SW480 (cell line): ENCODE measurements at places on chromosomes 12 and 14.
A peak's percentile ranks its signal among the peaks of the same experiment; 100 is the strongest.

DNA sequence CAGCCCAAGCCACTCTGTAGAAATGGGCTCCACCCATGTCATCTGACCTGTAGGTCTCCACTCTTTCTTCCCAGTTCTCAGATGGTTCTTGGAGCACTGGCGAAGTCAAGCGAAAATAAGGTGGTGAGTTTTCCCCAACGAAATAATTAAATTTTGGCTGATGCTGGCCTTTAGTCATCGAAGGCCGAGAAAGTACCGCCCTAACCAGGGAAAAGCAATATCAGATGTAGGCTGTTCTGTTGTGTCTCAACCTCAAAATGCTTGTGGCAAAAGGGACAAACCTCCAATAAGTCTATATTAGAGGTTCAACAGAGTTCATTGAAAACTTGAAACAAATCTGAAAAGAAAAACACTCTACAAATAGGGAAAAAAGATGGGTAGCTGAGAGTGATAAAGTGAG, 48.6 kb upstream of the BCAT1 start:
- no peak for DNase-seq

DNA sequence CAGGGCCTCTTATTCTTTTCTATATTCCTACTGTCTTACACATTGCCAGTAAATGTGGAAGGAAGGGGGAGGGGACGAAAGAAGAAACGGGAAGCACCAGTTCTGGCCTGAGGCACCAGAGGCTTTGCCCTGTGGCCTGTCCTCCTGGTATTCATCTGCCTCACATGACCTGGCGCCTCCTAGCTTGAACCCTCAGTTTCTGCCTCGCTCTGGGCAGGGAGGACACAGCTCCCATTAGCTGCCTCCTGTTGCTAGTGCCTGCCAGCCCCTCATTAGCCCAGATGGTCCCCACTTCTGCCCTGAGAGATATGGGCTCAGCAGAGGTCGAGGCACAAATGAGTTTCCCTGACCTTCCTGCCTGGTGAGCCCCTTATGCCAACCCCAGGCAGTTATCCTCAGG, 3.0 kb upstream of the PLEKHG6 start:
- DNase-seq: no peak

- peak; percentile 26 for DNase-seq
These were observed at the start of gene PRICKLE1 for GRCh38 chr12:42589465-42590329. Gene PRICKLE1 (minus strand): TSS chr12:42589746. CDS start chr12:42472516, 117,230 bp downstream.

DNA sequence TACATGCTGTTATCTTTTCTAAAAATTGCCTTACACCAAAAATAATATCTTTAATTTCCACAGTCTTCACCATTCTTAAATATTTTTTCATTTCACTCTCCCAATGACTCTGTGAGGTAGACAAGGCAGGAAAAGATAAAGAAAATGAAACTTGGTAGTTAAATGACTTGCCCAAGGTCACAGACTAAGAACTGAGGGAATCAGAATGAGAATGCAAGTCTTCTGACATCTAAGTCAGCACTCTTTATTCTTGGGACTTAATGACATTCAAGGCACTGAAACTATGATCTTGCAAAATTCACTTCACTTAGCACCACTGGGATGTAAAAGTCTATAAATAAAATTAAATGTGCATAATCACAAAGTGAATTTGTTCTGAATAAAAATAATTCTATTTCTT, 104.5 kb downstream of the SLC2A13 start:
- DNase-seq: no peak

DNA sequence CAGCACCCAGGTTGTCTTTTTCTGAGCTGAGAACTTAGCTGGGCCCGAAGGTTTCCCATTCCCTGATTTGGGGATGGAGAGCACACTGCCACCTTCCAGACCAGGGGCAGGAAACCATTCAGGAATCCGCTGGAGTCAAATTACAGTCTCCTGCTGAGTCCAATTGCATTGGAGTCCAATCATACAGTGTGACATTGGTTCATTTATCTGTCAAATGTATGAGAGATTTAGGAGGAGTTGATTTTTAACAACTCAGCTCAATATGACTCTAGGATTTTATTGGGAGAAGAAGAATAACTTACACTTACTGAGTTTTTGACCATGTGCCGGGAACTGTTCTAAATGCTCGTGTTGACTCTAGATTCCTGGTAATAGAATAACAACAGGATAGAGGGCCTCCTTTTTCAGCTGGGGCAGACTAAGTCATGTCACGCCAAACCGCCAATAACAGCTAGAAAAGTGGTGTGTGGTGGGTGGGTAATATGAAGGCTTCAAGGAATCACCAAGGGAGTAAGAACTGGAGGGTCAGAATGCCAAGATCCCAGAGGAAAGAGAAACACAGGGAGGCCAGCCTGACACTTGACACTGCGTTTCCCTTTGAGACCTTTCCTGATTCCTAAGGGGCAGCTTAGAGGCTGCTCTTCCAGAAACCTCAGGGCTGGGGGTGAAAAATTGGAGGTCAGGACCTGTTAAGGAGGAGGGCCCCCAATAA, 11.5 kb downstream of the SYNDIG1L start:
- no peak for DNase-seq

- peak; percentile 14 for DNase-seq
These were observed 1.1 kb downstream of the IFNG start for GRCh38 chr12:68158432-68158831.

DNA sequence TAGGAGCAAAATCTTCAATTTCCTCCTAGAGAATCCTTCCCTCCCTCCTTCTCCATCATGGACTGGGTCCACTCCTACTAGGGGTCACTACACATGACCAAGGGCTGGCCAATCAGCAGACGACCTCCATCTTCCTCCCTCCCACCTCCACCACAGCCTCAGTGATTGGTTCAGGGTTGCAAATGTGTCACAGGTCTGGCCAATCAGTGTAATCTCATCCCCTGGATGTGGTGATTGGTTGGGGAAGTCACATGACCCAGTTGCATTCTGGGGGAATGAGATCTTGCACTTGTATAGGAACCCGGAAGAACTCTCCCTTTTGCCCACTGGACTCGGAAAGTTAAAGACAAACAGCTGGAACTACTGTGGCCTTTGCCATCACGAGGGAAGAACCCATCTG, 169.2 kb downstream of the PIWIL1 start:
- DNase-seq: peak; percentile 14

GRCh38 chr12:41697161-41697560, 447.5 kb downstream of the GXYLT1 start:
- DNase-seq: no peak

DNA sequence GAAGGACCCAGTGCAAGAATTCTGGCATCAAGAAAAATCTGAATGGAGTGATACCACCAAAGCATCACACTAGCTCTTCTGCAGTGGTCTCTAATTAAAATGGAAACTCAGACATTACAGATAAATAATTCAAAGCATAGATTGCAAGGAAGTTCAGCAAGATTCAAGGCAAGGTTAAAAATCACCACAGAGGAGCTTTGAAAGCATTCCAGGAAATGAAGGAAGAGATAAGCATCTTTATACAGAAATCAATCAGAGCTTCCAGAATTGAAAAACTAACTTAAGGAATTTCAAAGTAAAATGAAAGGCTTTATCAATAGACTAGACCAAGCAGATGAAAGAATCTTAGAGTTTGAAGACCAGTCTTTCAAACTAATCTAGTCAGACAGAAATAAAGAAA, 20.4 kb upstream of the GLIPR1 start:
- no peak for DNase-seq

- DNase-seq: no peak
These were observed 83.8 kb upstream of the MANSC4 start for GRCh38 chr12:27863839-27864238.

DNA sequence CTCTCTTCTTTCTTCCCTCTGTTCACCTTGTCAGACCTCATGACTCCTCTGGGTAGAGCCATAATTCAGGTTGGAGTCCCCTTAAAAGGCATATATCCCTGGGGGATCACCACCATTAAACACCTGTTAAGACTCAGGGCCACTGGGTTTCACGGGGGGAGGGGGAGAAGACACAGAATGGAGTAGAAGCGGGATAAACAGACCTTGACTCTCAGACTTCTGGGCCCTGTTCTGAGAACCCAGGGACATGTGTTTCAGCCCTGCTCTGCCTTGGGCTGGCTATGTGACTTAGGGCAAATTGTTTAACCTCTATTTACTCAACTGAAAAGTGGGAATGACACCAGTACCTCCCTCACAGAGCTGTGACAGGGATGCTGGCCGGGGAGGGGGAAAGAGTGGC, 4.6 kb downstream of the CDH24 start:
- DNase-seq: no peak

- DNase-seq: no peak
These were observed 3.1 kb upstream of the ATF7IP start for GRCh38 chr12:14362352-14362751.

- no peak for DNase-seq
These were observed 16.7 kb upstream of the TMEM260 start for GRCh38 chr14:56562883-56563282.

DNA sequence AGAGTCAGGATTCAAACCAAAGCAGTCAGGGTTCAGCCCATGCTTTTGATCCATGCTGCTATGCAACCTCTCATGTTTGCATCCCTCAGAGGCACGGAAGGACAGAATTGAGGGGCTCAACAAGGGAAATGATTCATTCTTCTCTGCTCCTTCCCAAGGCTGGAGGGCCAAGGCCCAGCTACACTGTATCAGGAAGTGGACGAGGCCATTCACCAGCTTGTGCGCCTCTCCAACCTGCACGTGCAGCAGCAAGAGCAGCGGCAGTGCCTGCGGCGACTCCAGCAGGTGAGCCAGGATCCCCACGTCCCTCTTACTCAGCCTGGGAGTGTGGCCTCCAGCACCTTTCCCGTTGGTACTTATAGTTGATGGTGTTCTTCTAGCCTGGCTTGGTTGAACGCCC, 8.6 kb downstream of the ARHGEF40 start:
- DNase-seq: no peak

GRCh38 chr14:106185837-106186233, 659.5 kb downstream of the TMEM121 start:
- no peak for DNase-seq

- DNase-seq: no peak
These were observed 910.0 kb downstream of the TMEM121 start for GRCh38 chr14:106436310-106436905.

DNA sequence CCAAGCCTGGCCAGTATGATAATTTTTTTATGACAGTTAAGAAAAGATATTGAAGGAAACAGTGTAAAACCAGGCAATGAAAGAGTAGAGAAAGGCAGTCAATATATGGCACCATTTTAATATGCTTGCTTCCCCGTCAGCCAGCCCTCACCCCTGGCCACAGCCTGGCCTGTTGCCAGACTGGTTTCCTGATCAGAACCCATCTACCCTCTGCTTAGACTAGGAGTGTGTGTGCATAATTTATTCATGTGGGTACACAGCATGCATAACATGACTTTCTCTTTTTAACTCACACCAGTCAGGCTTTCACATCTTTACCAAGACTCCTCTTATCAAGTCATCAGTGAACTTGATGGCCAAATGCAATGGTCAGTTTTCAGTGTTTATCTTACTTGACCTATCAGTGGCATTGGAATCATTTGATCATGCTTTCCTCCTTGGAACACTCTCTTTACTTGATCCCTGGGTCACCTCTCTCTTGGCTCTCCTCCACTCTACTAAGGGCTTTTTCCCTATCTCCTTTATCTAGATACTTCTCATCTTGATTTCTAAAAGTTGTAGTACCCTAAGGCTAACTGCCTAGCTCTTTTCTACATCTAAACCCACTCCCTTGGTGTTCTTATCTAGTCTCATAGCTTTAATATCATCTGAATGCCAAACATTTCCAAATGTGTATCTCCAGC, 10.0 kb upstream of the GPR19 start:
- DNase-seq: no peak

GRCh38 chr12:47364261-47364660, 284.5 kb upstream of the AMIGO2 start:
- DNase-seq: no peak

DNA sequence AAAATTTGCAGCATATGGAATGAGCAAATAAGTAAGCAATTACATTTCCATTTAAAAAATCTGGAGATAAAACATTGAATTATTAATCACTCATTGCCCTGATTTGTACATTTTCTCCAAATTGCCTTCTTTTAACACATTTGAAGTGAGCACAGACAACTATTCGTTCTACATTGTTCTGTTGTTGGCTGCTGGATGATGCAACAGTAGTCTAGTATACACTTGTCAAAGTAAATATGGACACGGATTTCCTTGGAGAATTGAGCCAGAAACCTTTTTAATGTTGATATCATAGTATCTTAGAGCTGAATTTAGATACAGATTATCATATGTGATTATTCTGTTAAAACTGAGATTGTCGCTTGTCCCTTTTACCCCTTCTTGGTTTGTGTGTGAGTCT, 188.2 kb downstream of the FUT8 start:
- DNase-seq: no peak

GRCh38 chr12:82832096-82832495, 145.4 kb downstream of the TMTC2 start:
- no peak for DNase-seq

GRCh38 chr14:61977217-61977616, 215.0 kb downstream of the SNAPC1 start:
- DNase-seq: no peak

GRCh38 chr12:4041187-4041885, 168.1 kb upstream of the PARP11 start:
- DNase-seq: no peak

DNA sequence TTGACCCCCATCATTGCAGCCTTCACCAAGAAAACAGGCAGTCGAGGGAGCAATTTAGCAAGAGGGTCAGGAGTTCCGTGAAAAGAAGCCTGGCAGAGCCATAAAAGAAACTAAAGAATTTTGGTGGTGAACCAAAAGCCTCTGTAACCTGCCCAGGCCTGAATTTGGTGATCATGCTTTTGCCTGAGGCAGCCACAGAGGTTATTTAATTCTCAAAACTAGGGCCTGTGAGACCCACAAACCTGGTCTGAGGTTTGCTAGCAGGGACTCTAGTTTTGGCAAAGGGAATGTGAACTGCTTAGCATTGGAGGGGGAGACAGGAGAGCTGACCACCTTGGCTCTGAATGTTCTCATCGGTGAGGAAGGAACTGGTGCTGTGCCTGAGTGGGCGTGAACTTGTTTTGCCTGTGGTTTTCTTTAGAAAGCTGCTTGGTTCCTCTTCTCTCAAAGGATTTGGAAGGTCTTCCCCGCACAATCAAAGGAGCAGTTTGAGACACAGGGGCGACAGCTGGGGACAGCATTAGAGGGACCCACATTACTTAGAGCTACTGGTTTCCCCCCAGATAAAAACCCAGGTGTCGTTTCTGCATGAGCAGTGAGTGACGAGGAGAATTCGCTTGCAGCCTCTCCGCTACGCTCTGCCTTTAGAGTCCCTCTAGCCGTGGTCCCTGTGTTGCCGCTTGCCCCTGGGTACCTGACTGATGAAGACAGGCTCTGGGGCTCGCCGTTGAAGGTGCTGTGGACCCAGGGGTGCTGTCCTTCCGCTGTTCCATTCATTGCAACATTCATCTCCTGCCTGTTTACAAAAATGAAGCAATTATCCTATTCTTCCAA, 12.6 kb upstream of the WNT5B start:
- no peak for DNase-seq

GRCh38 chr14:55609681-55610080, 29.7 kb downstream of the KTN1 start:
- DNase-seq: no peak

DNA sequence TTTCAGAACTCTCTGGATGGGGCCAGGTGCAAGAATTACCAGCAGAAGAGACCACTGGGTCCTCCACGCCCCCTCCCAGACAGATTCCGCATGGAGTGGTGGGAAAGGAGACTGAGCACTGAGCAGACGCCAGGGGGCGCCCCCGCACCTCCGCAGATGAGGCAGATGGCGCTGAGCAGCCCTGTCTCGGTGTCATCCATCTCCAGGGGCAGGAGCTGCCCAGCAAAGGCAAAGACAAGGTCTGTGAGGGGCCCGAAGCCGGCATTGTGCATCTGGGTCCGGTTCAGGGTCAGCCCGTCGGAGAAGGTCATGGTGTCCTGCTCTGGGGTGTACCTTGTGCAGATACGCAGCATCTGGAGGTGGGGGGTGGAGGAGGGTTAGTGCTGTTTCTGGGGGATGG, 6.3 kb upstream of the ITGB7 start:
- peak; percentile 67 for DNase-seq
